ENCODE measurements at places on chromosomes 5 and 9.

DNA sequence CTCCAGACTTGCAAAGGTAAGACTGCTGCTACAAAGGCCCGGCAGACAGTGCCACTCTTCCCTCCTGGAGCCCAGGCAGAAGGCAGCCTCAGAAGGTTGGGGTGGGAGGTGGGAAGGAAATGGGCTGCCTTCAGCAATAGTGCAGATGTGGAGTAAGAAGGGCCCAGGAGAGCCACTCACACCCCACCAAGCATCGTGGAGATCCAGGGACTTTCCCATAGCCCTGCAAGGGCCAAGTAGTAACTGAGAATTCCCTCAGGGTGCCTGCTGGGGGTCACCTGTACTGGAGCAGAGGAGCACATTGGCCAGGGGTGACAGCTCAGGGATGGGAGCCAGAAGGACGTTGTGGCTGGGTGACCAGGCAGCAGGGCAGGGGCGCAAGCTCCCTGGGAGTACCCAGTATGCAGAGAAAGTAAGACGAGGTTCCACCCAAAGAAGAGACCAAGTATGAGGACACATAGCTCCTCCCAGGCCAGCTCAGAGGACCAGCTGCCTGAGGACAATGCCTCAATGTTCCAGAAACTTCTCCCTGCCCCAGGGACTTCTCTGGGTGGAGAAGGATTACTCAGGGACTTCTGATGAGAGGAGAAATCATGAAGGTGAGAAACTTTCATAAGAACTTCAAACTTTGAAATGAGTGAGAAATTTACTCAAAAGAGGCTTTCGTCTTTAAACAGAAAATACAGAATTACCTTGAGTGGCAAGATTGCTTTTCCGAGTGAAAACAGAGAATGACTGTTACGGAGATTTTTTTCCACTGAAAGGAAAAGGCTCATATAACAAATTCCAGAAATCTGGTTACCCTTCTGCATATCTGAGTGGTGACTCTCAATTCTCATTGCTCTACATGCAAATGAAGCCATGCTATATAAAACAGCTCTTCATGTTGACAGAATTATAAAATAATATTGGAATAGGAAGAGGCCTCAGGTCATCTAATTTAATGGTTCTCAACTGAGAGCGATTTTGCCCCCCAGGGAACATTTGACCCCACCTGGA lies 87.9 kb upstream of the TRIO start:
- DNase-seq, result no peak
- H3K27me3 ChIP-seq, result no peaks in the 10 kb centered on the region
- H3K4me1 ChIP-seq, result no peaks in the 10 kb centered on the region
- H3K27ac ChIP-seq, result no peak overlapping the region

- H3K4me1 ChIP-seq, result no peaks in the 10 kb centered on the region
- peaks cover 4% of the 10 kb centered on the region for H3K27me3 ChIP-seq
- H3K4me3 ChIP-seq, result no peak overlapping the region
Observed at GRCh38 chr9:126583144-126583760, 30.5 kb upstream of the LMX1B start.

DNA sequence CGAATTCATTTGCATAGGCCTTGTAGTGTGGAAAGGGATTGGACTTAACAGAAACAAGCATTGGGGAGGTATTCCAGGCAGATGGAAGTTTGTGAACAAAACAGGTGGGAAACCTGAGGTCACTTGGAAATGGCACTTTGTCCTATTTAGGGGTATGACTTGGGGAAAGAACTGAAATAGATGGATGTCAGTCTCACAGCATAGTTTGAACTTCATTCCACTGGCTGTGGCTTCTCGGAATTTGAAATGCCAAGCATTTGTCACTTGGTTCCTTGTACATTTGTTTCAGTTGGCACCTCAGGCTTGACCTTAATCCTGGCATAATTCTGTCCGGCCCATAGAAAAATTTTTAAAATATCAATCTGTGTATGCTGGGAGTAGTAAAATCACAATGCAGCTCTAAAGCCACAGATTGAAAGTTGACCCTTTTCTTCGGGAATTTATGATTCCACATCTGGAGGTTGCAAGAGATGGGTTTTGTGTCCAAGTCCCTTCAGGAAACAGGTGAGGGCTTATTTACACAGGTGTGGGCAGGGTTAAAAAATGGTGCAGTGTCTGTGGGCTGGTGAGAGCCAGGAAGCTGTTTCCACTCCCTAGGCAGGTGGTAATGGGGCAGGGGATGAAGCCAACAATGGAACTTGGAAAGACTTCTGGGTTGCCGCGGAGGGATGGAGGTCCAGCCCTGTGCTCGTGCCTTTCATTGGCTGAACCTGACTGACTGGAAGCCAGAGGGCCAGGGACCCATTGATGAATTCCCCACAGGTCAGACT lies 39.2 kb upstream of the PDE8B start:
- H3K27ac ChIP-seq, result no peak overlapping the region
- H3K4me1 ChIP-seq, result no peaks in the 10 kb centered on the region
- H3K36me3 ChIP-seq, result no peaks in the 10 kb centered on the region

DNA sequence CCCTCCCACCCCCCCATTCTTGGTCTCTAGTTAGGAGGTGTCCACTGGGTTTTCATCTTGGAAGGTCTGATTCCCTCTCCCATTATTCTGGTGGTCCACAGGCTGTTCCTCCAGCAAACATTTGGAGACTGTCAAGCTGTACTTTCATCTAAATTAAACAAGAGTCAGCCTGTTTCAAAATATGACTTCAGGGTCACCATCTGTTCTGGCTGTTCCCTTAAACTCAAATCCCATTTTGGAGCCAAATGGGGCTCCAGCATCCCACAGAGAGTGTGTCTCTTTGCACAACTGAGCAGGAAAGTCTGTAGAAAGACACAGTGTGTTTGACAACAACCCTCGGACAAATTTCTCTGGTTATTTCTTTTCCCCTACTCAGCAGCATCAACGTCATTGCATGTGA lies 20.5 kb downstream of the COL15A1 start:
- H3K4me1 ChIP-seq, result no peaks in the 10 kb centered on the region
- no peak overlapping the region for H3K4me3 ChIP-seq
- DNase-seq, result no peak
- no peaks in the 10 kb centered on the region for H3K36me3 ChIP-seq
- no peaks in the 10 kb centered on the region for H3K27me3 ChIP-seq

- no peak for DNase-seq
- H3K27ac ChIP-seq, result no peak overlapping the region
- no peaks in the 10 kb centered on the region for H3K27me3 ChIP-seq
- H3K4me1 ChIP-seq, result peaks cover 4% of the 10 kb centered on the region
- no peak overlapping the region for H3K4me3 ChIP-seq
Observed at GRCh38 chr5:56876327-56876726, 33.1 kb upstream of the SETD9 start.

DNA sequence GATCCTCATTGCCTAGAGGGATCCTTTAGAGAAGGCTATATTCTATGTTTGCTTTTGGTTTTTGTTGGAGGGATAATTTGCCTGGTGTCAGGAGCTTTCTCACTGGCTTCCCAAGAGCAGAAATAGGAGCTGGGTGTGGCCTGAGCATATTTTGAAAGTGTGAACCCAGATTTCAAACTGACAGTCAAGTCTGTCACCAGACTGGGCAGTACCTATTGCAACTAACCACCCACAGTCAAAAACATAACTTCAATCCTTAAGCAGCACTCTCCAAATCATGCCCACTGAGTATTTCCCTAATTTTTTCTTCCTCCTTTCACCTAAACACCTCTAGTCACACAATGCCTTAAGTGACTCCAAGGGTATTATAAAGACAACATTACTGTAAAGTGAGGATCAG lies 278.4 kb downstream of the EBF1 start:
- no peaks in the 10 kb centered on the region for H3K4me1 ChIP-seq
- H3K4me3 ChIP-seq, result no peak overlapping the region
- H3K27me3 ChIP-seq, result no peaks in the 10 kb centered on the region
- DNase-seq, result no peak
- no peak overlapping the region for H3K27ac ChIP-seq

DNA sequence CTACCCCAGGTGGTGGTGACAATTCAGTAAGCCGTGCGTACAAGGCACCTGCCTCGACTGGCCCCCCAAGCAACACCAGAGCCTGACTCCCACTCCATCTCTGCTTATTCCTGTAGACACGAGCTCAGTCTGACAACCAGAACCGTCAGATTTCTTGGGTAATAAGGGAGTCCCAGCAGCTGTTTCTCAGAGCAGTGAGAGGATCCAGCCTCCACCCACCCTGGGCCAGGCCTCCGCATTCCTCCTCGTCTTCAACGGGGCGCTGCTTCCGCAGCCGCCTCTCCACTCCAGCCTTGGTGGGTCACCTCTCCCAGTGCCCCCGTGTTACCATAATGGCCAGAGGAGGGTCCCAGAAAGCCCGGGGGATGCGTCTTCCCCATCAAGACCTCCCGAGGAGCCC lies 27.7 kb upstream of the GFPT2 start:
- DNase-seq, result no peak
- no peak overlapping the region for H3K4me3 ChIP-seq
- H3K36me3 ChIP-seq, result no peaks in the 10 kb centered on the region
- no peaks in the 10 kb centered on the region for H3K27me3 ChIP-seq

DNA sequence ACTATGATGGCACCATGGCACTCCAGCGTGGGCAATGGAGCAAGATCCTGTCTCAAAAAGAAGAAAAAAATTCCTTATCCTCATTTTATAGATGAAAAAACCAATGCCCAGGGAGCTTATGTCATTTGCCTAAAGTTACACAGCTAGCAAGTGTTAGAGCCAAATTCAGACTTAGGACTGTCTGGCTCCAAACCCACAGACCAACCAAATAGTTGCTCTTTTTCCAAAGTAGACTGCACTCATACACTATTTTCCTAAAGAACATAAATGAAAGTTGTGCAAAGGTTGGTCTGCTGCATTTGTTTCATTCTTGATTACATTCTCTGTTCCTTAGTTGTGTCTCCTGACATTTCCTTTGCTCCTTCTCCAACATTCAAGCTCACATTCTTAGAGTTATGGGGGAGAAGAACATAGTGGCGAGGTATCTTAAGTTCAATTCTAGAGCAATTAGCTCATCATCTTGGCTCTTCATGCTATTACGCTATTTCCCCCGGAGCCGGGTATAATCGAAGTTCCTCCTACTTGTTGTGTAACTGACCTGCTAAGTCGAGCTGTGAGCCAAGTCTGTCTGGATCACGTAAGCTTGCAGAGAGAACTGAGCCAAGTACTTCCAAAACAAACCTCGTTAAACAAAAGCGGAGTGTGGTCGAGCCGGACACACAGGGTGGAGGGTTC lies 138.3 kb downstream of the RFK start:
- no peak overlapping the region for H3K4me3 ChIP-seq
- DNase-seq, result no peak
- H3K4me1 ChIP-seq, result no peaks in the 10 kb centered on the region
- H3K36me3 ChIP-seq, result no peaks in the 10 kb centered on the region

DNA sequence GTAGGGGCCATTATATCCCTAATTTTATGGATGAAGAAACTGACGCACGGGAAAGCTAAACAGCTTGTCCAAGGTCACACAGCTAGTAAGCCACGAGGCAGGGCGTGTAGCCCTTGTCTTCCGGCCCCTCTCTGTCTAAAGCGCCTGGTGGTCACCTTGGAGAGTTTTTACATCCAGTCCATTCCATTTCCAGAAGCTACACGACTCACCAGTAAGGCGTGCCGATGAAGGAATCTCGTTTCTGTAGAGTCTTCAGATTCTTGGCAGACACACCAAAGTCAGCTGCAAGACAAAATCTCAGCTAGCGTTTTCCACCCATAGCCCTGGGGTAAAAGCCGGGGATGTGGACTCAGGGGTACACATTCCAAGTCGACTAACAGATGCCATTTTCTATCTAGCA lies 80.5 kb downstream of the STK10 start:
- H3K27me3 ChIP-seq, result no peaks in the 10 kb centered on the region
- H3K4me3 ChIP-seq, result peak overlapping the region; percentile 24

DNA sequence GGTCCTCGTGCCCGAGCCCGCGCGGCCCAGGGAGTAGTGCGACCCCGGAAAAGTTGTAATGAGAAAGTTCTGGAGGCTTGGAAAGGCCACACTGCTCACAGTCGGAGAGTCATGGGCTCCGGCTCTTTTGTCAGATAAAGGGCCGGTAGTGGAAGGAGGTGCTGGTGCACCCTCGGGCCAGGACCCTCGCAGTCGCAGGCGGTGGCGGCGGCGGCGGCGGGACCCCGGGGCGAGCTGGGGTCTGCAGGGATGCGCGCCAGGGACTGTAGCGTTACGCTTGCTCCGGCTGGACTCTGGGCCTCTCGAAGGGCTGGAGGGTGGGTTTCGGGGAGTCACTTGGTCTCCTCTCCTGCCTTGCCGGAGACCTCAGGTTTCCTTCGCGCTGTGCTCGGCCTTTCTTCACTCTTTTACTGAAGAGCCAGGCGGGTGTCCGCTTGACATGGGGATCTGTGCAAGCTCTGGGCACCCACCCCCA lies 1.5 kb downstream of the RORB start:
- H3K36me3 ChIP-seq, result no peaks in the 10 kb centered on the region
- H3K4me3 ChIP-seq, result no peak overlapping the region
- no peak for DNase-seq
- peaks cover 6% of the 10 kb centered on the region for H3K4me1 ChIP-seq
- H3K27me3 ChIP-seq, result peaks cover 20% of the 10 kb centered on the region

GRCh38 chr5:136309932-136310598 lies 55.3 kb downstream of the TRPC7 start:
- no peaks in the 10 kb centered on the region for H3K36me3 ChIP-seq
- no peak overlapping the region for H3K27ac ChIP-seq
- H3K4me3 ChIP-seq, result no peak overlapping the region
- no peaks in the 10 kb centered on the region for H3K27me3 ChIP-seq
- no peaks in the 10 kb centered on the region for H3K4me1 ChIP-seq

DNA sequence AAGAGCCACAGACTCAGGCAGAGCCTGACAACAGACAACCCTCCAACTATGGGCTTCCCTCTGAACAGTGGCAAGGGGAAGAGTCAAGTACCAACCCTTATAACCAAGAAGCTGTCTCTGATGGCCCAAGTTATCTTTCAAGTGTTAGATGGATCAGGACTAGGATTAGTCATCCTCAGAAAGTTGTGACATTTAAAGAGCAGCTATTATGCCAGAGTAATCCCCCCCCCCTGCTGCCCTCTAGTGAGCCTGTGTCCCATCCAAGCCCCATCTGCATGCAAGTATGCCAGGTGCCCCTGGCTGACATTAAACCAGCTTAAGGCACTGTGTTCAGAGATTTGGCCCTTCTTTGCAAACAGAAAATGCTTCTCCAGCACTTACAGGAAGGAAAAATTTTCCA lies 16.8 kb upstream of the SPATA31D1 start:
- no peak overlapping the region for H3K4me3 ChIP-seq
- no peaks in the 10 kb centered on the region for H3K27me3 ChIP-seq
- H3K27ac ChIP-seq, result no peak overlapping the region
- DNase-seq, result no peak
- H3K4me1 ChIP-seq, result no peaks in the 10 kb centered on the region
- H3K36me3 ChIP-seq, result no peaks in the 10 kb centered on the region

- no peak for DNase-seq
- H3K4me1 ChIP-seq, result no peaks in the 10 kb centered on the region
- no peak within 1 kb of the TSS for H3K4me3 ChIP-seq
Observed at GRCh38 chr9:97307500-97308163, at the start of gene CCDC180. CCDC180 (plus strand) TSS chr9:97307659; CDS start chr9:97308064, 405 bp downstream.
